Effector CD4-positive, alpha-beta T cell (primary cell): ENCODE measurements at places on chromosomes 12 and 14.

DNA sequence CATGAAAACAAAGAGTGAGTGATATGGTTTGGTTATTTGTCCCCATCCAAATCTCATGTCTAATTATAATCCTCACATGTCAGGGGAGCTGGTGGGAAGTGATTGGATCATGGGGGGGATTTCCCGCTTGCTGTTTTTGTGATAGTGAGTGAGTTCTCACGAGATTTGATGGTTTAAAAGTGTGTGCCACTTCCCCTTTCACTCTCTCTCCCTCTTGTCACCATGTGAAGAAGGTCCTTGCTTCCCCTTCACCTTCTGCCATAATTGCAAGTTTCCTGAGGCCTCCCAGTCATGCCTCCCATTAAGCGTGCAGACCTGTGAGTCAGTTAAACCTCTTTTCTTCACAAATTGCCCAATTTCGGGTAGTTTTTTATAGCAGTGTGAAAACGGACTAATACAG lies 2.1 kb upstream of the ATXN7L3B start:
- no peak for DNase-seq

DNA sequence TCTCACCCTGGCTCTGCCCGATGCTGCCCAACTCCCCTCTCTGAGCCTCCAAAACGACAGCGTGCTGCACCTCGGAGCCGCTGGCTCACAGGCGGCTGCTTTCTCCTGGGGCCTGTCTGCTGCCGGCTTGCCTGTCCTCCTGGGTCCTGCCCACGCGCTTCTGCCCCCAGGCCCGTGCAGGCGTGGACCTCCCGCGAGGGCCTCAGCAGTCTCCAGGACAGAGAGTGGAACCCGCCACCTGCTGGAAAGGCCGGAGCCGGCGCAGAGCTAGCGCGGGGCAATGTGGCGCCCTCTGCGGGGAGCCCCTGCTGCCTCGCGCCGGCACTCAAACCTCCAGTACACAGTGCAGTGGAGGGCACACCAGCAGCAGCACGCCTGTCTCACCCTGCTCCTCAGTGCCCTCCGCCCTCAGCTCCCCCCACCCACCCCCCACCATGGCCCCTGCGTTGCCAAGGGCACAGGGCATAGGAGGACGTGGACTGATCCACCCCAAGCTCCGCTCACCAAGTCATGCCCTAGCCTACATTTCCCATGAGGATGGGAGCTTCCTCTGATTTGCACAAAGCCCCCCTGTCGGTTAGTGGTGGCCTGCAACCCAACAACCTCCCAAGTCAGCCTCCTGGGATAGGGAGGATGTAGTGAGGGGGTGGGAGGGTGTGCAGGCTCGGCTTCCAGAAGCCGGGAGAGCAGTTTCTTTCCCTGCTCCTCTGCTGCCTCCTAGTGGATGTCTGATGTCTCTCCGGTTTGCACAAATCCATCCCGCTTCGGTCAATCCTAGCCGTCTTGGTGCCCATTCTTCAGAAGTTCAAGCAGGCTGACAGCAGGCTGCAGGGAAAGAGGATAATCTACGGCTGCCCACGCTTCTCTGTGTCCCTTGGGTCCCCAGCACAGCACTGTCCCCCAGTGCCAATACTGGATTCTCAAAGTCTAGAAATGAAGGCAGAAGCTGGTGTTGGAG lies 25.2 kb downstream of the KRT8 start:
- DNase-seq, result peak; percentile 38

DNA sequence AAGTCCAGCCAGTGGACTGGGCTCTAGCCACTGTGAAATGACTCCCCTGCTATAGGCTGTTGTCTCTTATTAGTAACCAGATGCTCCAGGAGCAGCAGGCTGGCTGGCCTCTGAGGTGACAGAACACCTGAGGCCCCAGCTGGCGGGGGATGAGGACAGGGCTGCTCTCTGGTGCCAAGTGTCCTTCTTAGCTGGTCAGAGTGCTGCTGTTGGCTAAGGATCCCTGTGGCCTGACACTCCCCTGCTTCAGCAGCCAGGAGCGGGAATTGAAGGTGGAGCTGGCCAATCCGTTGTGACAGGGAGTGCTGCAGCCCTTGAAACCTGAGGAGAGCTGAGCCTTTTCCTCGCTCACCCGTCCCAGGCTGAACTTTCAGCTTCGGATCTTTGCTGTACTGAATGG lies 30.7 kb downstream of the TMEM229B start:
- DNase-seq, result no peak

DNA sequence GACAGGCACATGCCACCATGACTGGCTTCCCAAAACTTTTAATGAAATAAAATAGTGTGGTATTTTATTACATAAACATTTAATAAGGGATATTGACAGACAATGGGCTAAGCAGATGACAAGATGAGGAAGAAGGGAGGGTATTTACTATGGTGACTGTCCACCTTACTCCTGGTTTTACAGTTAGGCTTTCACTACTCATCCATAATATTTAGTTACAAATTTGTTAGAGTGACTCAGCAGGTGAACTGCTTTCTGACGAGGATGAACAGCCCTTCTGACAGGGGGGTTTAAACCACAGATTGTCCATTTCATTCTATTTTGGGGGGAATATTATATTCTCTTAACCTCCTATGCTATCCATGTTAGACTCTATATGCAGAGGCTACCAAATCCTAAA lies 3.6 kb upstream of the PALS1 start:
- no peak for DNase-seq

DNA sequence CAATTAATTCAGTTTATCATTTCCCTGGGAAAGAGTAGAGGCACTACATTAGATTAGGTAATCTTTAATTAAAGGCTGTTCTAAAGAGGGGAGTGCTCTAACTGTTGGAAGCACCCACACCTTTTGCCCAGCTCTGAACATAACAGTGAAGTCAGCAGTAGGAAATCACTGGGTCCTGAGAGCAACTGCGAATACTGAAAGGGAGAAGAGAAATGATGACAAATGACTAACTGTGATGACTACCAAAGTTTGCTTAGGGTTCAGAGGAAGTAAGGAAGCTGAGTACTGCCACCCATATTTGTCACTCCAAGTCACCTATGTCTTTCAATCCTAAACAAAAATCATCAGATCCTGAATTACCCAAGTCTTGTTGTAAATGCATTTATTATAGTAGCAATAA lies 140.6 kb downstream of the EPS8 start:
- no peak for DNase-seq

DNA sequence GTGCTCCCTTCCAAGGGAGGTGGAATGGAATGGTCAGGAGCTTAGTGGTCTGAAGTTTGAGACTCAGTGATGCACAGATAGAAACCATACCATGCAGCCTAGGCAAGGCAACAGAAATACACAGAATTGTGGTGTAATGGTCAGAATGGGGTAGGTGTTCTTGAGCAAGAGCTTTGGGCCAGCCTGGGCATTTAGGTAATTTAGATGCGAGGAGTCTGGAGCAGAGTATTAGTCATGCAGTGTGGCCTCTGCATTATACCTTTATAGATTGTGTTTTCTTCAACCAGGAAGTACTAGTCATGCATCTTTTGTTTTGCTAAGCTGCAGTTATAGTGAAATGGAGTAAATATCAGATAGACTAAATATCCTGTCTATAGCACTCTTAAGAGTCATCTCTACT lies 118.3 kb downstream of the DAAM1 start:
- DNase-seq, result no peak

DNA sequence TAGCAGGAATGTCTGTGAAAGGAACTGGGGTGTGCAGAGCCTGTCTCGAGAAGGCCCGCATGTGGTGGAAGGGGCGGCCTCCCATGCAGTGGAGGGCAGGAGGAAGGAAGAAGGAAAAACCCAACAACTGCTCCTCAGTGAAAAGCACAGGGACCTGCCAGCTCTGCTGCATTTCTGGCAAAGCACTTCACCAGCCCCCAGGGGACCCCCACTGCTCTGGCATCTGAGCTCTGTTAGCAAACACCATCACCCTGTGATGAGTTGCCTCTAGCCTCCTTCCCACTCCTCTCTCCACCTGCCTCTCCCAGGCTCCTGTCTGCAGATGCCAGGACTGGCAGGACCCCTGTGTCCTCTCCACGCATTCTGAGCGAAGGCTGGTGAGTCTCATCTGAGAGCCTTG lies 69.0 kb upstream of the DDX11 start:
- DNase-seq, result no peak

DNA sequence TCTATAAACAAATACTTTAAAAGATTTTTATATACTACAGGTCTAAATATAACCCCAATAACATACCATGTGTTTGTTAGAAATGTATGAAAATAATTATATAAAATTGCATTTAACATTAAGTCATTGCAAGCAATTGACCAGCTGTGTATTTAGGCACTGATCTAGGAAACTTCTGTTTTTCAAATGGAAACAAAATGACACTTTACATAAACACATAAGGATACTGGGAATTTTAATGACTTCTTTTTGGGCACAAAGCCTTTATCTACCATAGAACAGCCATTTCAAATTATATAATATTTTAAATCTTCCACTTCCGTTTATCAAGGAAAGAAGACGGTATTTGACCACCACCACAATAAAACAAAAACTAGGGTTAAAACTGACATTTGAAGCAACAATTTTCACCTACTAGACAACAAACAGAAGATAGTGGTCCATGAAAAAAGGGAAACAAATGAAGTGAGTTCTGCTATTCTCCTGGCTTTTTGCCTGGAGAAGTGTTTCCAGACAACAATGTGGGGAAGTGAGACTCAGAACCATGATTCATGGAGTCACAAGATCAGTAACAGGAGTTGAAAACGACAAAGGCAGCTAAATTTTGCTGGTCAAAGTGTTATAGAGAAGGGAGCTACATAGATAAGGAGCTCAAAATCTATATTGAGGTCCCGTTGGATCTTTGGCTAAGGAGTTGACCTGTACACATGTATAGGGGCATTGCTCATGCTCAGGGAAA lies 475.1 kb downstream of the TRHDE start:
- no peak for DNase-seq

DNA sequence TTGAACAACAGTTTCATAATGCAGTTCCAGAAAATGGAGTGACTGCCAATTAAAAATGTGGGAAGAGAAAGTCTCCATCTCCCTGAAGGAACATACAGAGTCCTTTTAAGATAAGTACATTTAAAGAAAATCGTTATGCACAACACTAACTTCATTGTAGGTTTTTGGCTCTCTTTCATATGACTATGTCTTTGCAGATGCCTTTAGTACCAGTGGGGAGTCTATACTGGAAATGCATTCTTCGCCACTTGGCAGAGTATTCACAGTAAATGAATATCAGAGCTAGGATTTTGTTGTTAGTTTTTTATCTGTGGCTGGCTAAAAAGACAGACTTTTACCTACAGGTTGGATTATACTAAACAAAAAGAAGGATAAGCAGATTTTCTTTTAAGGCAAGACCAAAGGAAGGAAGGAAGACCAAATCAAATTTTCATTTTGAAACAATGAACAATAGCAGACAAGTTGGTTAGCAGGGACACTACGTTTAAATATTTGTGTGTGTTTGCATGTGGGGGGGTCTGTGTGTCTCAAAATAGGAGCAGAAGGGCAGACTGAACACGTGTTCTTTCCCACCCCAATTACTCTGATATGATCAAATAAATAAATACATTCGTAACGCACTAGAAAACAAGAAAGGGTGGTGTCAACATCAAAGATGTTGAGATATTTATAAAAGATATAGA lies 124.5 kb downstream of the BTG1 start:
- DNase-seq, result no peak

DNA sequence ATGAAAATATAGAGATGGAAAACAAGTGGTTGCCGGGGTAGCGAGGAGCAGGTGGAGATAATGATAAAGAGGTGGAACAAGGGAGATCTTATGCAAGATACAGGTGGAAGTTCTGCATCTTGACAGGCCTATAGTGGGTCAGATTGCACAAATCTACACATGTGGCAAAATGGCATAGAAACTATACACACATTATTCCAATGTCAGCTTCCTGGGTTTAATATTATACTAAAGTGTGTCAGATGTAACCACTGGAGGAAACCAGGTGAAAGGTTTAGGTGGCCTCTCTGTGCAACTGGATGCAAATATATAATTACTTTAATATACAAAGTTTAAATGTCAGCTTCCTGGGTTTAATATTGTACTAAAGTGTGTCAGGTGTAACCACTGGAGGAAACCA lies 1.1 kb downstream of the SLC38A4 start:
- DNase-seq, result no peak

- DNase-seq, result no peak
Measured at GRCh38 chr12:104605685-104606084, 148.9 kb downstream of the CHST11 start.

DNA sequence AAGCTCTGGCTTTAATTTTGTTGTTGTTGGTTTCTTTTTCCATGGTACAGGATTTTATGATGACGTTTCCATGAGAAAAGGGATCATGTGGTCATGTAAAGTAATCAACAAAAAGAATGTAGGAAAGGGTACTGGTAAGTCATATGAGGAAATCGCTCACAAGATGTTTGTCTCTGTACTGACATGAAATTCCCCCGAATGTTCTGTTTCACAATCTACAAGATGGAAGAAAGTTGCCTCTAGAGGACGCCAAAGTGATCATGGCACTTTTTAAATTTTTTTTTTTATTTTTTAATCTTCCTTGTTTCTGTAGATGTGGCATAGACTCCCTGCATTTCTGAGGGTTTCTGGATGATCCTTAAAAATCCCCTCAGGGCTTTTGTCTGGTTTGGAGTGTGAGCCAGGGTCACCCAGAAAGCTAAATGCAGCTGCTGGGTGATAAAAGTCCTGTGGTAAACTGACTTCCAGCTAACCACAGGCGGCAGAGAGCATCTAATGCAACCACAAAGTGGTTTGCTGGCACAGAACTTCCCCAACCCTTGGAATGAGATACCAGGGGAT lies 393.5 kb downstream of the CCDC91 start:
- DNase-seq, result no peak

DNA sequence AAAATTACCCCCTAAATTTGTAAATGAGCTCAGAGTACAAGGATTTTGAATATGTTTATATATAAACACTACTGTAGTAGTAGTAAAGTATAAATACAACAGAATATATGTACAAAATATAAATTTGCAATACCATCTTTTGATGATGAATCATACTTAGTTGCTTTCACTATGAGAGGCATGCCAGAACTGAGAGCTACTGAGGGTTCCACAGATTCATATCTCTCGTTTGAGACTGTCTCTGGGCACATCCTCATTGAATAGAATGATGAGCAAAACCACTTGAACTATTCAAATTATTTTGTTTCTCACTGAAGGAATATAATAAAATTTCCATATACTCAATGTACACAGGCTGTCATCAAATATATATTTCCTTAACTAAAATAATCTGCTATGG lies 417.6 kb downstream of the NAV3 start:
- no peak for DNase-seq

GRCh38 chr12:129404556-129404955 lies 499.3 kb downstream of the TMEM132D start:
- no peak for DNase-seq

- peak; percentile 10 for DNase-seq
Measured at GRCh38 chr12:5022465-5023061, 21.1 kb upstream of the KCNA5 start.

GRCh38 chr14:38716926-38717325 lies 386.1 kb downstream of the SEC23A start:
- no peak for DNase-seq

GRCh38 chr12:76192416-76192815 lies 107.9 kb upstream of the NAP1L1 start:
- DNase-seq, result no peak
